ENCODE measurements at places on chromosomes 2 and 18. TPM values are rescaled to one million over a fixed set of nuclear protein-coding genes. Genes with fewer than 3 reads are reported as not detected.

DNA sequence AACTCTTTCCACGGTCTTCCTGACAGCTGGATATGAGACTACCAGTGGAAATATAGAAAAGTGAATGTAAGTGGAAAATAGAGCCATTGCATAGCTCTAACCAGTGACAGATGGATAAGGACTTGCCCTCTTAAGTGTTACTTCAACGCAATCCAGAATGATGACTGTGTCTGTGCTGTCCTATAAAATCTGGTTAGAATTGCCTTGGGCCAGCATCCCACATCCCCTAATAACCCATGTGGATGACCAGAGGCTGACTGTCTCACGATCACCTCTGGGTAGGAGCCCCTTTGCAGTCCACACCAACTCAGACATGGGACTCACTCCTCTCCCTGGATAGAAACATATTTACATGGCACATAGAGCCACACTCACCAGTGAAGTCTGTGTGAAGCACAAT lies 186.6 kb downstream of the C1D start:
- DNase-seq: no peak

Gene PARD6G
- total RNA-seq: 6.7 TPM

DNA sequence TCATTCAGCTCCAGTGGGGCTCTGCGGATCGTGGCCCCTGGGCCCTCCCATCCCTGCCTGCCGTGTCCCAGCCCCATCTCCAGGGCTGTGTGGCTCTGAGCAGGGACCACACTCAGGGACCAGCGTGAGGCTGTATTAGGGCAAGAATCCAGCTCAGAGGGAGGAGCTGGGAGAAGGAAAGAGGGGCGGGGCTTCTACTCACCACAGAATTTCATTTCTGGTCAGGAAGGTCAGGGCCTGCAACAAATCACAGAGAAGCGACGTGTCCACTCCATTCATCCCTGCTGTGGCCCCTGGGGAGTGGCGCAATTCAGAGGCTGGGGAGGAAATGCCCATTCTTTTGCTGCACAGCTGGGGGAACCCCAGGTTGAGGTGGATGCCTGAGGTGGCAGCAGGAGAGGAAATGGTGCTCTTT lies 828 bp downstream of the CIB4 start:
- peak; percentile 80 for DNase-seq

- DNase-seq: no peak
These were observed 63.2 kb downstream of the ASB1 start for GRCh38 chr2:238489896-238490295.

Gene ABCG5
- total RNA-seq: not detected

GRCh38 chr2:72744049-72744448 lies 81.8 kb downstream of the EXOC6B start:
- no peak for DNase-seq

DNA sequence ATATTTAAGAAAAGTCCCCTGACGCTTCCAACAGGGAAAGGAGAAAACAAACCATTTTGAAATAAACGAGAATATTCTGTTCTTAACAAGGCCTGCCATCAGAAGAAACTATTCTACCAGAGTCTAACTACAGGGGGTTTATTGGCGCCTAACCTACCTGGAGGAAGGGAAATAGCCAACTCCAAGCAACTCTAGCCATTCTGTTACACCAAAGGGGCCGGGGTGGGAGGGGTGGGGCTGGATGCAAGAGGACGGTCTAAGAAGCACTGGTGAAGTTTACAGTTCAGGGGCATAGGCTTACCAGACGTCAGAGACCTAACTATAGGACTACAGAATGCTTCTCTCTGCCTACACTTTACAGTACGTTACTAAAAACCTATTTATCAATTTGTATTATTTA lies 60.5 kb upstream of the GALNT5 start:
- DNase-seq: no peak

Gene REG3A
- total RNA-seq: 2.5 TPM

DNA sequence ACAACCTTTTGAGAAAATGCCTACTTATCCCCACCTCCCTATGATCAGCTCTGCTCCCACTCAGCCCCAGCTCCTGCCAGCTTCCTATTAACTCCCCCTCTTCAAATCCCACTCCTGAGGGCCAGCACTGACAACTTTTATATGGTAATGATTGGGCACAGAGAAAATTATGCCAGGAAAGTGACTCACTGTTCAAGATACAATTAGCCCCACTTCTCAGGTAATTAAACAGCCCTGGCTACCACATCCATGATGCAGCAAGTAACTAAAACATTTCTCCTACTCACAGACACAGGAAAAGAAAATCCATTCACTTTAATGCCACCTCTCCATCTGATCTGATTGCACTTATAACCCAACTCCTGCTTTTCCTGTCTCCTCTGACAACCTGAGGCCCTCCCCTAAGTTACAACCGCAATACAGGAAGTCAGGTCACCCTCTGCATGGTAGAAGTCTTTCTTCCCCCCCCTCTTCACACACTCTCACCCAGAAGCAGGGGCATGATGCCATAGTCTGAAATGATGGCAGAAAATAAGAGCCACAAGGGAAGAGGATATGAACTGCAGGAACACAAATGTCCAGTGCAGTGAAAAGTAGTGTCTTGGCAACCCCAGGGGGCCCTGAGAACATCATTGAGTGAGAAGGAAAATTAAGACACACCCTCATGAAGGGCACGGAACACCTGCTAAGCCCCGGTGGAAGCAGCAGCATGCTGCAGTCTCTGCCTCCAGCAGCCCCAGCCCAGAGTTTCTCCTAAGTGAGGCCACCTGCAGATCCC lies 54.4 kb downstream of the STK39 start:
- DNase-seq: no peak

DNA sequence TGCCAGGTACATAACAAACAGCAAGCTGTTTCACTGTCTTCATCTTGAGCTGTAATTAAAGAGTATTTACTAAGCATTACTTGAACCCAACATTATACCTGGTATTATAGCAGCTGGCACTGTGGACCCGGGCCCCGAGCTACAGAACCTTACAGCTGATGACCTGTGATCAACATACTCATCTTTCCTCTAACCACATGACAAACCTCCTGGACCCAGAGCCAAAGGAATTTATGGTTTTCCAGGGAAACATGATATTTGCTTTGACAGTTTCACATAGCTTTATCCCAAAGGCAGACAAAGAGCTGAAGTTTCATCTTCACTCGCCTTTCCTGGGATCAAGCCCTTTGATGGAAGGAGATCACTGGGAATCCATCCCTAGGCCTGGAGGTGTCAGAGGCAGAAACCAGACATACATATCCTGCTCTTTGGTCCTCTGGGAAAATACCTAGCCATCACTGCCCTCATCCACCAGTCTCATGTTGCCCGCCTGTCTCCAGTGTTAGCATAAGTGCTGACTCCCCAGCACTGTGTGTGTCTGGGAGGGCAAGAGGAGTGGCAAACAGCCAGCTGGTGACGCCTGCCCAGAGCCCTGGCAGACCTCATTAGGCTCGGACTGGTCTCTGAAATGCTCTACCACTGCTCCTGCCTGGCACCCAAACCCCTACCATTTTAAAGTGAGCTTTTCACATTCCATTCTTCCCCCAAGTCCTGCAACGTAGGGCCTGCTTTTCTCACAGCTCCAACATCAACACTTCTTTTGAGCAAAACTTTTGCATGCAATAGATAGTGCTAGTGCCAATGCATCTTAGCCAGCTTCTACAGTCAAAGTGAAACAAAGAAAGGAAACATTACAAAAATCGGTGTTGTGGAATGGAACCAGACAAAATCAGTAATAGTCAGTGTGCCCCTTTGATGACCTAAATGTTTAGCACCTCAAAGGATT lies 138.8 kb upstream of the CTAGE1 start:
- DNase-seq: peak; percentile 82

Gene CCDC178
- 1.2 TPM for total RNA-seq

GRCh38 chr2:28393114-28393836 lies 617 bp downstream of the FOSL2 start:
- peak; percentile 93 for DNase-seq

DNA sequence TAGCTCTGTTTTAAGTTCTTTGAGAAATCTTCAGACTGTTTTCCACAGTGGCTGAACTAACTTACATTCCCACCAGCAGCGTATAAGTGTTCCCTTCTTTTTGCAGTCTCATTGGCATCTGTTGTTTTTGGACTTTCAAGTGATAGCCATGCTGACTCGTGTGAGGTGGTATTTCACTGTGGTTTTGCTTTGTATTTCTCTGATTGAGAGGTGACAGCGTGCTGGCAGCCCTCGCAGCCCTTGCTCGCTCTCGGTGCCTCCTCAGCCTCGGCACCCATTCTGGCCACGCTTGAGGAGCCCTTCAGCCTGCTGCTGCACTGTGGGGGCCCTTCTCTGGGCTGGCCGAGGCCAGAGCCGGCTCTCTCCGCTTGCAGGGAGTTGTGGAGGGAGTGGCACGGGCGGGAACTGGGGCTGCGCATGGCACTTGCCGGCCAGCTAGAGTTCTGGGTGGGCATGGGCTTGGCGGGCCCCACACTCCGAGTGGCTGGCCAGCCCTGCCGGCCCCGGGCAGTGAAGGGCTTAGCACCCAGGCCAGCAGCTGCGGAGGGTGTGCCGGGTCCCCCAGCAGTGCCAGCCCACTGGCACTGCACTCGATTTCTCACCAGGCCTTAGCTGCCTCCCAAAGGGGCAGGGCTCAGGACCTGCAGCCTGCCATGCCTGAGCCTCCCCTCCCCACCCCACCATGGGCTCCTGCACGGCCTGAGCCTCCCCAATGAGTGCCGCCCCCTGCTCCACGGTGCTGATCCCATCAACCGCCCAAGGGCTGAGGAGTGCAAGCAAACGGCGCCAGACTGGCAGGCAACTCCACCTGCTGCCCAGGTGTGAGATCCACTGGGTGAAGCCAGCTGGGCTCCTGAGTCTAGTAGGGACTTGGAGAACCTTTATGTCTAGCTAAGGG lies 151.8 kb downstream of the IRS1 start:
- no peak for DNase-seq

DNA sequence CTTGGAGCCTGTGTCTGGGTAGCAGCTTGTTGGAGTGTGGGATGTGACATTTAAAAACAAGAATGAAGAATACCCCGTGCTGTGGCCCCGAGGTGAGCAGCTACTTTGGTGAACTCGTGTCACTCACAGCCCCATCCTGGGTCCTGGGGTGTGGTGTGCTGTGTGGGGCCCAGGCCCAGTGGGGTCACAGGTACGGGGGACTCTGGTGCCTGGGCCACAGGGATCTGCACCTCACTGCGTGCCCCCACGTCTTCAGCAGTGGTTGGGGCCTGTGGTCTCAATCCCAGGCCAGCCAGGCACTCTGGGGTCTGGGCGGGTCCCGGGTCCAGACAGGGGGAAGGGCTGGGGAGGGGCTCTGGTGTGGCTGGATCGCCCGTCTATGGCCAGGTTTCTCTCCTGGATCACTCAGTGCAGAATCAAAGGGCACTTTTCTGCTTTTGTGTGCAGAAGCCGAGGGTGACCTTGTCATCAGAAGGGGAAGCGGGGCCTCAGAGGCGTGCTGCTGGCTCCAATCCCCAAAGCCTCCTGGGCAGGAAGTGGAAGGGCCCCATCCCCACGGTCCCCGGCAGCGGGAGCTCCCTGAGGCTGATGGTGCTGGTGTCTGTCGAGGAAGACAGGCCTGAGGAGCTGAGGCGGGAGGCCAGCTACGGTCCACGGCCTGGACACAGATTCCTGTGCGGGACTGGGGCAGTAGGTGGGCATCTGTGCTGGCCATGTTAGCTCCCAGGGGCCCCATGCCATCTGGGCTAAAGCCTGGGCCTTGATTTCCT lies 1.4 kb downstream of the GPR35 start:
- DNase-seq: peak; percentile 78
